ENCODE measurements at places on chromosomes 1 and 21.

GRCh38 chr1:169891539-169891885, 2.2 kb downstream of the SCYL3 start:
- no peak for DNase-seq

- DNase-seq, result no peak
Measured at GRCh38 chr1:166170075-166170474, 3.3 kb upstream of the FAM78B start.

DNA sequence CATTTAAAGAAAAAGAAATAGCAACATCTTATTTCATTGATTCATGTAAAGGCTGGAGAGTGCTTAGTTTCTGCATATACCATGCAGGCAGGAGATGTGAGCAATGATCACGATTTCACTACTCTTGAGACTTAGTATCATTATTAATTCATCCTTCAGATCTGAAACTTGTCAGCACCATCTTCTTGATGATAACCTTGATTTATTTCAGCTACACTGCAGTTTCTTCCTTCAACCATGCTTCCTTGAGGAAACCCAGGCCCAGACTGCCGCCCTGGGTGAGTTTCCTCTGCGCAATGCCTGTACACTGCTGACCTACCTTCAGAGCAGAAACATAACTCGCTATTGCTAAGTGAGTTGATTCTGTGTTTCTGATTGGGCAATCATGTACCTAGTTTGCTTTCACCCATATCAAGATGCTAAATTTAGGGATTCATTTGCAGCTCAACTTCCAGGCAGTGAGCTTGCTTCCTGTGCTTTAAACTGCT, 13.5 kb upstream of the BCL10 start:
- DNase-seq, result no peak

- no peak for DNase-seq
Measured at GRCh38 chr1:33250217-33250616, 6.1 kb upstream of the ZNF362 start.

DNA sequence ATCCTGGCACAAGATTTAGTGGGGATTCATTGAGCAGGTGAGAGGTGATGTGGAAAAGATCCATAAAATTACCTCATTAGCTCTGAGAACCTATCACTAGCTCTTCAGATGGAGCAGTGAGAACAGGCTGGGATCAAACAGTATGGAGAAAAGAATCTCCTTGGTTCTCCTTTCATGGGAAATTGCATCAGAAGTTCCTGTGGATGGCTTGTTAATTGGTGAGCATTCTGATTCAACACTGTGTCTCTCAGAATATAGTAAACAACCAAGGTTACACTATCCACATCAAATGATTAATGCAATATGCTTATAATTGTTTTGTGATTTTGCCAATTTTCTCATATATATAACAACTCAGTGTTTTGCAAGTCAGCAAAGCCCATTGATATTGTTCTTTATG, 8.3 kb upstream of the CD55 start:
- no peak for DNase-seq

GRCh38 chr1:246176126-246177024, 330.7 kb downstream of the SMYD3 start:
- DNase-seq, result peak; percentile 23

DNA sequence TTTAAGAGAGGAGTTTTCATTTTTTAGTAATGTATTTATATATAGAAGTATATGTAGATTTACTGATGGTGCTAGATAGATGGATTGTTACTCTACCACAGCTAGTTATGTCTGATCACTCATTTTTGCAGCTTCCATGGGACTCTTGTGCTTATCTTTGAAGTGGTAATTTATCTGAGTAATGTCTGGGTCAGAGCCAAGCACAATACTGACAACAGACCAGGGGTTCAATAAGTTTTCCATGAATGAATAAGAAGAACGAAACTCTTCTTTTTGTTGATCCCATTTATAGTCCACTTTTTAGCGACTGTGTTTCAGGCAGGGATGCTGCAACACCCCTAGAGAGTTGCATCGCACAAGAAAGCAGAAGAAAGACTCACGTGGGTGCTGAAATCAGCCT, 935.2 kb downstream of the PLA2G4A start:
- no peak for DNase-seq

DNA sequence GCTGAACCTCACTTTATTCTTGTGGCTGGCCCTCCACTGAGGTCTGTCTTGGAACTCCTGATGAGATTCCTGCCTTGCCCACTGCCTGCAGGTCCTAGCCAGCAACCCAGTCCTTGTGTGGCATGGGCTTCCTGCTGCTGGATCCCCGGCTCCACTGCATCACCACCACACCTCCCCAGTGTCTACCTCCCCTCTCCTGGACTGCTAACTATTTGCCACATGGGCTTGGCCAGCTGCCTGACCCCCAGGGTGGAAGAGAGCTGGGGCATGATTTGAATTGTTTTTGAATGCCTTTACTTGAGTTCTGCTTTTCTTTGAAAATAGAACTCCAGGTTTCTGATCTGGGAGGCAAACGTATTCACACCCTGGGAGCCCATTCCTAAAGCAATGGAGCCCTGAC, 41.2 kb downstream of the SPAG17 start:
- DNase-seq, result peak; percentile 27

GRCh38 chr1:150576367-150576711, 3.1 kb downstream of the MCL1 start:
- no peak for DNase-seq

- DNase-seq, result no peak
Measured at GRCh38 chr1:37315371-37315846, 159.0 kb upstream of the ZC3H12A start.

- no peak for DNase-seq
Measured at GRCh38 chr1:247077876-247078257, 744 bp downstream of the ZNF670 start.

- no peak for DNase-seq
Measured at GRCh38 chr1:183673605-183674323, 20.6 kb upstream of the APOBEC4 start.

DNA sequence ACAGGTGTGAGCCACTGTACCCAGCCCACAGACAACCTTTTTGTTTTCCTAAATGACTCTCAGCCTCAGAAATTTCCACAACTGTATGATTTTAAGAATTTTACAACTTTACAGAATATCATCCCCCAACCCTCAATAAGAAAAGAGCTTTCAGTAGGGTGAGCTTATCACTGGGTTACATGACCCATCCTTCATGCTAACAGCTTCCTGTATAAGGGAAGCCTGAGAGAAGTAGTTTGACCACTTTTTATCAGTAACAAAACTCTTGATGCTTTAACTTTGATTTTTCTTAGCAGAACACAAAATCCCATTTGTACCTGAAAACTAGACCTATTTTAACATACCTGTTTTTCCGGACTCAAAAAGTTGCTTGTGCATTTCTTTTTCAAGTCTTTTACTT, 9.7 kb upstream of the MYBPHL start:
- no peak for DNase-seq

GRCh38 chr1:210475321-210475720, 146.6 kb downstream of the HHAT start:
- DNase-seq, result no peak

DNA sequence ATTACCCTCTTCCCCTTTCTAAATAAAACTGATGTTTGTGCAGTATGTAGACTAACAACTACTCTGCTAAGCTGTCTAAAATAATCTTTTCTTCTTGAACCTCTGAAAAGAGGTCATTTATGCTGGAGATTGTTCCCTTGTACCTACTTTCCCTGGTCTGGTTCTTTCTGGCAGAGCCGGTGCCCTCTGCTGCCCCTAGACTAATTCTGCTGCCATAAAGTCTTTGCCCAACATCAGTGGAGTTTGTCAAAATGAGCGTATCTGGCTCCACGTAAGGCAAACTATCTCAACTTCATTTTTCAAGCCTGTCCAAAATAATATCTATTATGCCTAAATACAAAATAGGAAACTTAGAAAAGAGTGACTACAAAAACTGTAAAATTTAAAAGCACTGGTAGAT, 30.9 kb upstream of the ANGPTL7 start:
- no peak for DNase-seq

- no peak for DNase-seq
Measured at GRCh38 chr1:84635429-84635828, 54.8 kb downstream of the SSX2IP start.

- no peak for DNase-seq
Measured at GRCh38 chr1:108512239-108513043, 47.5 kb upstream of the EEIG2 start.

GRCh38 chr1:85734931-85735330, 26.7 kb upstream of the ZNHIT6 start:
- no peak for DNase-seq

DNA sequence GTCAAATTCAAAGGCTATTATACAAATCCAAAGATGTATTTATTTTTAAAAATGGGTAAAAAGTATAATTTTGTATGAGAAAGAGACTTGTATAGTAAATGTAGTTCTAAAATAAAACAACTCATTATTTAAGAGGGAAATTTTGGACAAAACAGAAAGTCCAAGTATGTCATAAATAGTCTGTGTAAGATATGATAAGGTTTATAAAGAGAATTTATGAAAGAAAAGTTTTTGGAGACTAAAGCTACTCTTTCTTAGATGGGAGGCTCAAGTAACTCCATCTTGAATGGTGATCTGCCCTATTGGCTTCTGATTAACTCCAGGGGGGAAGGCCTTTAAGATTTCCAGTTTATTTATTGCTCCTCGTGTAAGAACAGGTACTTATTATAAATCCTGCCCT, 14.7 kb upstream of the OR2T27 start:
- no peak for DNase-seq

GRCh38 chr21:36551731-36552433, 72.0 kb upstream of the CLDN14 start:
- no peak for DNase-seq

DNA sequence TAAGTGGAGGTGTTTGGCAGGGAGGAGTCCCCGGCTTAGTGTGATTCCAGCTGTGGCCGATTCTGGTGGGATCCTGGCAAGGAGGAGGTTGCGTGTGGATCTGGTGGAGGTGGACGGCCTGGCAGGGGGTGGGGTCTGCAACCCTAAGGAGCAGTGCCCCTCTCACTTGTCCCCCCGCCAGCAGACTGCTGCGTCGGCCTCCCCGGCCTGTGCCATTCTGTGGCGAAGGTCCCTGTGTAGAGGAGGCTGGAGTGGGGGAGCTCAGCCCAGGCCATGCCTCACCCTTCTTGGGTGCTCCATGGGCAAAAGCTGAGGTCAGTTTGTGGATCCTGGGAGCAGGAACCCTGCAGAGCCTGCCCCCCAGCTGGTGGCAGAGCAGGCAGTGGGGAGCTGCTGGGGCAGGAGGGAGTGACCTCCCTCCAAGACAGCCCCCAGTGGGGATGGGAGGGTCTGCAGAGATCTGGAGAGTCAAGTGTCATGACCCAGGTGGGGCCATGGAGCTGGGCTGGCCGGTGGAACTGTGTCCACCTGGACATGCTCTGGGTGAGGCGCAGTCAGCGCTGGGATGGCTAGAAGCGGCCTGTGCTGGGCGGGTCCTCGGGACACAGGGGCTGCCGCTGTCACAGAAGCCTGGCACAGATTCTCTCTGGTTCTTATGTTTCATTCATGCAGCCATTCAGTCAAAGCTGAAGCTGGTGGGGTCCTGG, 5.3 kb downstream of the MIB2 start:
- DNase-seq, result no peak

- no peak for DNase-seq
Measured at GRCh38 chr1:230170622-230171021, 103.6 kb downstream of the GALNT2 start.

All from body of pancreas (tissue), 4 donors.